ENCODE measurements at places on chromosomes 6 and 20. TPM values are rescaled to one million over a fixed set of nuclear protein-coding genes. Genes with fewer than 3 reads are reported as not detected.

PPP1R3G gene
- polyA plus RNA-seq, result 0.55 TPM

LGSN gene
- polyA plus RNA-seq, result 0.65 TPM

TOX2 gene
- not detected for polyA plus RNA-seq

PGC gene
- polyA plus RNA-seq, result not detected

TGM2 gene
- not detected for polyA plus RNA-seq

CLDN20 gene
- polyA plus RNA-seq, result not detected

ANGPT4 gene
- polyA plus RNA-seq, result not detected

ARG1 gene
- not detected for polyA plus RNA-seq

C20orf141 gene
- polyA plus RNA-seq, result not detected

SLC22A1 gene
- polyA plus RNA-seq, result 0.55 TPM

PNPLA1 gene
- not detected for polyA plus RNA-seq

RSPO3 gene
- polyA plus RNA-seq, result 69.2 TPM

ECT2L gene
- 0.31 TPM for polyA plus RNA-seq

GABRR1 gene
- polyA plus RNA-seq, result 0.85 TPM

SPO11 gene
- not detected for polyA plus RNA-seq

BNIP5 gene
- not detected for polyA plus RNA-seq

Data from Purkinje cell (primary cell).